NB4 (cell line): ENCODE measurements at places on chromosomes 4 and X.

DNA sequence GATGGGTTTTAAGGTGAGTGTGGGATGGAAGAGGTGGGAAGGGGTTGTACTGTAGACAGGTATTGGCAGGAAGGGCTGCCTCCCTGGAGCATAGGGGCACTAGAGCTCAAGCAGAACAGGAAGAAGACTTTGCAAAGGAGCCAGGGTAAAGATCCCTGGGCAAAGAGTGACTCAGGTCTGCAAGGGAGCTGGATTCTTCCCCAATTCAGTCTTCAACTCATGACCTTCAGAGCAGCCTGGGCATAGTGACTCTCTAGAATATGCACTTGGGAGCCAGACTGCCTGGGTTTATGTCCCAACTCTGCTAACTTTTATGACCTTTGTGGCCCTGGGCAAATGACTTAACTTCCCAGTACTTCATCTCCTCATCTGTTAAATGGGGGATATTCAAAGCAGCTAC, 4.0 kb downstream of the LONRF3 start:
- DNase-seq = peak; percentile 31

DNA sequence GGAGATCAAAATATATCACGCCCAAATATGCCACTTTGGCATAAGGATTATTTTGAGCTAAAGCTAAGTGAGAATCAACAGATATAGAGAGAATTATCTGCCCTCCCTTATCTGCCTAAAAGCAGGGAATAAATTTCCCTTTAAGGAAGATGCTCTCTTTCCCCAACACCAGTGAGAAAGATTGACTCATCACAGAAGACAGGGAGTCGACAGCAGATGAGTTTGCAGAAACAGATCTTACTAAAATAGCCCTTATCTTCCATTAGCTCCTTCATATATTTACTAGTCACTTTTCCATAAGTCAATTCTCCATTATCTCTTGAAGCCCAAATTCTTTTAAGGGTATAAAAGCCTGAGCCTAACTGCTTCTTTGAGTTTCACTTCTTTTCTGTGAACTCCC, 156.6 kb downstream of the CAMK2D start:
- no peak for DNase-seq

DNA sequence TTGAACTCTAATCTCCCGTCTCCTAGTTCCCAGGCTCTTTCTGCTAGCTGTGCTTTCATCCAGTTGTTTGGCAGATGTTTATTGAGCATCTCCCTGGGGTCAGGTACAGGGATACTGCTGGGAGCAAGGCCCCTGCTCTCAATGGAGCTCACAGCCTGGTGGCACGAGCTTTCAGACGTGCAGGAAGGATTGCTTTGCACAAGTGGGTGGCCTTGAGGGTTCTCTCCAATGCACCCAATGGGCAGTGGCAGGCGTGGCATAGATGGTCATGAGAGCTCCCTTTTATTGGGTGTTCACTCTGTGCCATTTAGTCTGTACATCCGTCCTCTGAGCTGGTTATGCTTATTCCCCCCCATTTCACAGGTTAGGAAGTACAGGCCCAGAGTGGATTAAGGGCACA, 235.2 kb downstream of the EVC2 start:
- no peak for DNase-seq

DNA sequence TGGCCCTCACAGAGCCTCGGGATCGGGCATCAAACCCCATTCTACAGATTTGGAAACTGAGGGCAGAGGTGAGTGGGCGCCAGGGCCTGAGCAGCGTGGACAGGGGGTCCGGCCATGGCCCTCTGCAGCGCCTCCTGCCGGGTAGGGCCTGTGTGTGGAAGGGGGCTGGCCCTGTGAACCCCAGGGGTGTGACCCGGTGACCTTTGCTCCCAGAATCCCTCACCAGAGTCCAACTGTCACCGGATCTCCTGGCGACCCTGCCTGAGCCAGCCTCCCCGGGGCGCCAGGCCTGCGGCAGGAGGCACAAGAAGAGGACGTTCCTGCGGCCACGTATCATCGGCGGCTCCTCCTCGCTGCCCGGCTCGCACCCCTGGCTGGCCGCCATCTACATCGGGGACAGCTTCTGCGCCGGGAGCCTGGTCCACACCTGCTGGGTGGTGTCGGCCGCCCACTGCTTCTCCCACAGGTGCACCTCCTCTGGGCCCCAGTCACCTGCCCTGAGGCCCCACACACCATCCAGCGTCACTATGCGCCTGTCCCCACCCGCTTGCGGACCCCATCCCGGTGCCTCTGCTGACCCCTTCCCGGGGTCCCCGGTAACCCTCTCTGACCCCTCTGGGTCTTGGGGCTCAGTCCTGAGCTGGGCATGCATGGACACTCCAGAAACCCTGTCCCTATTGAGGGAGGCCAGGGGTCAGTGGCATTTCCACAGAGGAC, 4.2 kb downstream of the HGFAC start:
- DNase-seq = no peak

DNA sequence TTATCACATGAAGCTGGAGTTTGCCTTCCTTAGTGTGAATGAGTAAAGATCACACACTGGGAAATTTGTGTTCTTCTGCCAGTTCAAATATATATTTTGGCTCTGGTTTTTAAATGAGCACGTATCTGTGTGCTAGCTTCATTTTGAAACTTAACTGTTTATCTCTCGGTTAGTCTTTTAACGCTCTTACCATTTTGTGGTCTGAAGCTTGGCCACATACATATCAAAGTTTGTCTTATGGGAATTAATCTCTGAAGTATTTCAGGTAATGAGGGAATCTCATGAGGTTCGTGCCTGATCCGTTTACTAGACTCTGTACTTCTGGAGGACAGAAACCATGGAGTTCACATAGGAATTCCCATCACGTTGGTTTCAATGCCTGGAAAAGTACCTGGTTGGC, 13.8 kb downstream of the ATP10D start:
- no peak for DNase-seq

DNA sequence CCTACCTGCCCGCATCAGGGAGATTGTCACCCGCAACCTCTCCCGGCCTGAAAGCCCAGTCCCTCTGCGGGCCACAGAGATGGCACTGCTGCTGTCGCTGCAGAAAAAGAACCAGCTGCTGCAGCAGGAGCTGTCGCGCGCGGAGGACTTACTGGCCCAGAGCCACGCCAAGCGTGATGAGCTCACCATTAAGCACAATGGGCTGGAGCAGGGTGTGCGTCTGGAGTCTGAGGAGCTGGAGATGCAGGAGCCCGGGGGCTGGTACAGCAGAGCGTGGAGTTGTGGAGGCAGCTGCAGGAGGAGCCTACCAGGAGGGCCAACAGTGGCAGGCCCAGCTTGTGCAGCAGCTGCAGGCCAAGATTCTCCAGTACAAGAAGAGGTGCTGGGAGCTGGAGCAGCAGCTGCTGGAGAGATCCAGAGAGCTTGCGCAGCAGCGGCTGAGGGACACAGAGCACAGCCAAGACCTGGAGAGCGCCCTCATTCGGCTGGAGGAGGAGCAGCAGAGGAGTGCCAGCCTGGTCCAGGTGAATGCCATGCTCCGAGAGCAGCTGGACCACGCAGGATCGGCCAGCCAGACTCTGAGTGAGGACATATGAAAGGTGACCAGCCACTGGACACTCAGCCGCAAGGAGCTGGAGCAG, 11.3 kb downstream of the SMIM10L2A start:
- DNase-seq = no peak

- DNase-seq = no peak
Measured at GRCh38 chr4:95426455-95426854, 122.3 kb downstream of the UNC5C start.

DNA sequence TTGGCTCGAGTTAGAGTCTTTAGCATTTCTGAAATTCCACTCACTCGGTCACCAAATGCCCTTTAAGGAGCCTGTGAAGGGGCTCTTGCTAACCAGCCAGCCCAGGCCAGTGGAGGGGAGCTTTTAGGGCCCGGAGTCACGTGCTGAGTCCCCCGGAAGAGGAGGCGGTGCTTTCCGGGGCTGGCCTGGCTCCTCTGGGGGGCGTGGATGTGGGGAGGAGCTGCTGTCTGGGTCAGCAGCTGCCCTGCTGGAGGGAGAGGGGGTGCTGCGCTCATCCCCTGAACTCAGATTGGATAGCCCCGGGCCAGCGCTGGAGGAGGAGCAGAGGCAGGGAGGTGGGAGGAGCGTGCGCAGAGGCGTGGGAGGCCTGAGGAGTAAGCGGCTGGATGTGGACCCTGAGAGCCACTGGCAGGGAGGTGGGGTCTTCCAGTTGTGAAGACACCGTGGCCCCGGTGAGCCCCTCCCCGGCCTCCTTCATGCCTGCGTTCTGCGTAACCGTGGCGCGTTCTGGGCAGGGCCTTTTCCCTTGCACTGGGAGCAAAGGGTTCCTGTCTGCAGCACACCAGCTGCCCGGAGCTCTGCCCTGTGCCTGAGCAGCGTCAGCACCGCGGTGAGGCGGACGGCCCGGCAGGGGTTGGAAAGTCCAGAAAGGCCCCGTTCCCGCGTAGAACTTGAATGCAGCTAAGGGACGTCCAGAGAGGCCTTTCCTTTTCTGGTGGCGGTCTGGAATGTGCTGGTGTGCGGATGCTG, 19.7 kb downstream of the MAEA start:
- DNase-seq = no peak

- no peak for DNase-seq
Measured at GRCh38 chr4:119093042-119093827, 42.4 kb upstream of the MYOZ2 start.

DNA sequence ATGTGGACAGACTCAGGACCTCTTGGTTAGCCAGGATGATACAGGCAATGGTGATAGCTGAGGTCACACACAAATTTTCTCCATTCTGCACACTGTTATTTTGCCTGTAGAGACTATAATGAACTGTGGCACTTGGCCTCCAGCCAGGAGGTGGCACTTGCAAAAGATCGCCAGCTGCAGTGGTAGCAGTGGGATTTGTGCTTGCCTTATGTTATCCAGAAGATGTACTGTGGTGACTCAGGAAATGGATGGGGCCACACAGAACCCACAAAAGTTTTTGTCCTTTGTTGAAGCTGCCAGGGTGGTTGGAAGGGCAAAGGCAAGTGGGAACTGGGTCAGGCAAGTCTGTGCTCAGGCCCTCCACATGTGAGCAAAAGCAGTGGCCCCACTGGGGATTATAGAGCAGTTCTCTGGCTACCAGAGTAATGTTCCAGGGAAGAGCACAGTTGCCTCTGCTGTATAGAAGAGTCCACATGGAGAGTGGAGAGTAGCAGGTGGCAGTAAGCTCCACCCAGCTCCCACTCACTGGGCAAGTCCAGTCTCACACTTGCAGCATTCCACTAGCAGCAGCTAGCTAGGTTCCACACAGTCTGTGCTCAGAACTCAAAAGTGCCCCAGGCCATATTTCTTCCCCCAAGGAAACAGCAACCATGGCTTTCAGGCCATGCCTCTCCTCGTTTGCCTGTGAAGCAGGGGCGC, 5.9 kb upstream of the C4orf17 start:
- DNase-seq = peak; percentile 14

GRCh38 chr4:3336382-3337356, 43.8 kb downstream of the RGS12 start:
- no peak for DNase-seq

DNA sequence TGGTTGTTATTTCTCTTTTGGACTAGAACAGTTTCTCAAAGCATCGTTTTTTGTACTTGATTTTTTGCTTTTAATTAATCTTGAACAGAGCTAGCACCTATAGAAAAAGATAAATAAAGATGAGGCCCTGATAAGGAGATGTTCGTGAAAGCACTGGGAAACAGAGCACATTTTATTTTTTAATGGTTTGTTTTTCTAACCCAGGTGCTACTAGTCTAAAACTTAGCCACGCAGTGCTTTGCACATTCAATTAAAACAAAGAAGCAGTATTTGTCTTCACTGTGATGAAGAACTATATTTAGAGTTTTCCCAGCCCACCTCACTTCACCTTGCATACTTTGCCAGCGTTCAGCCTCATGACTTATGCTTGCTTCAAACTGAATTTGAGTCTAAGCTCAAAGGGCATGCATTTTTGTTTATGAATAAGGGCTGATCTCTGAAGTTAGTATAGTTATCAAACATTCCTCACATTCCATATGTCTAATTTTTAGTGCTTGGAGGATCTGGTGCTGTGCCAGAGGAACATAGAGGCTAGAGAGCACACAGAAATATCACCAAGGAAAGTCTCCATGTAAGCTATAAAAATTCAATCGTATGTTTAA, 76.7 kb downstream of the WWC2 start:
- no peak for DNase-seq

DNA sequence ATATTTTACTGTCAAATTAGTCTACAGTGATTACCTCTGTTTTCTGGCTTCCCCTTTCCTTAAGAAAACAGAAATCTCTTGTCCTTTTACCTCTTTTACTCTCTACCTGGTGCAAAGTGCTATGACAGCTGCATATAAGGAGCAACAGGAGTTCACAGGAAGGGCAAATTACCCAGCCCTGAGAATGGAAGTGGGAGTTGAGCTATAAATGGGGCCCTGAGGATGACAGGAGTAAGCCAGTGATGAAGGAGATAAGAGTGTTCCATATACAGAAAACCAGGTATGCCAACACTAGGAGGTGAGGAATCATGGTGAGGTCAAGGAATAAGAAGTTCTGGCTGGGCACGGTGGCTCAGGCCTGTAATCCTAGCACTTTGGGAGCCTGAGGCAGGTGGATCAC, 4.5 kb upstream of the HSD17B13 start:
- DNase-seq = no peak

- DNase-seq = no peak
Measured at GRCh38 chr4:111215755-111216154, 592.9 kb upstream of the PITX2 start.

- DNase-seq = peak; percentile 7
Measured at GRCh38 chr4:82957045-82957444, 53.6 kb downstream of the LIN54 start.

DNA sequence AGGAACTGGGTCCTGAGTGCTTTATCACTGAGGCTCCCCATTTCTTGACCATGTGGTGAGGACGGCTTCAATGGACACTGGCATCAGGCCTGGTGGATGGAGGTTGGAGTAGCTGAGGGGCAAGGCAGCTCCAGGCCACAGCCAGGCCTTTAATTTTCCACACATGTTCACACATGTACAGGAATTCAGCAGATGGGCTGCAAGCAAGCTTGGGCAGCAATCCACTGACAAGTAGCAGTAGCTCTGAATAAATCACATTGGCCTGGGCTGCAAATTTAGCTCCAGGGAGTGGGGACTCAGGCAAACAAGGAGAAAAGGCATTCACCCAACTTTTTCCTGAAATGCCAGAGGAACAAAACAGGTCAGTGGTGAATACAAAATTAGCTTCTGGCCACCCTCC, 107.8 kb upstream of the SCML1 start:
- no peak for DNase-seq

GRCh38 chr4:74777531-74777930, 16.8 kb downstream of the BTC start:
- no peak for DNase-seq

DNA sequence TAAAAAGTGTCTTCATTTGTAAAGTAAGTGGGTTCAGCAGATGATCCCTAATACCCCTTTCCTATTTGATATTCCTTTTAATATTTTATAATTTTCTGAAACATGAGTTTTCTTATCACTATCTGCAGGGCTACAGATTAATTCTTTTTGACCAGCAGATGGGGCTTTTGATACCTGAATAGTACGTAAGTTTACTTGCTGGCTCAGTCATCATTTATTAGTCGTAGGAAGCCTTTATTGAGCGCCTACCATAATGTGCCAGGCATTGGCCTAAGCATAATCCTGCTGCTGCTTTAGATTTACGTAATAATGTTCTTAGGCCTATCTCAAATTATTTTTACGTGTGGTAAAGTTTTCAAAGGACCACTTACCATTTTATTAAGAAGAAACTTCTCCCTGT, 33.1 kb downstream of the OSTC start:
- DNase-seq = peak; percentile 24

- no peak for DNase-seq
Measured at GRCh38 chr4:16908377-16909021, 10.1 kb upstream of the LDB2 start.

- no peak for DNase-seq
Measured at GRCh38 chr4:123073650-123074049, 151.3 kb upstream of the NUDT6 start.

GRCh38 chr4:88892646-88893045, 164.3 kb downstream of the FAM13A start:
- DNase-seq = no peak

GRCh38 chr4:93147524-93148212, 680.9 kb upstream of the ATOH1 start:
- no peak for DNase-seq
